HS-27A (cell line): ENCODE measurements at places on chromosomes 11 and 22.

DNA sequence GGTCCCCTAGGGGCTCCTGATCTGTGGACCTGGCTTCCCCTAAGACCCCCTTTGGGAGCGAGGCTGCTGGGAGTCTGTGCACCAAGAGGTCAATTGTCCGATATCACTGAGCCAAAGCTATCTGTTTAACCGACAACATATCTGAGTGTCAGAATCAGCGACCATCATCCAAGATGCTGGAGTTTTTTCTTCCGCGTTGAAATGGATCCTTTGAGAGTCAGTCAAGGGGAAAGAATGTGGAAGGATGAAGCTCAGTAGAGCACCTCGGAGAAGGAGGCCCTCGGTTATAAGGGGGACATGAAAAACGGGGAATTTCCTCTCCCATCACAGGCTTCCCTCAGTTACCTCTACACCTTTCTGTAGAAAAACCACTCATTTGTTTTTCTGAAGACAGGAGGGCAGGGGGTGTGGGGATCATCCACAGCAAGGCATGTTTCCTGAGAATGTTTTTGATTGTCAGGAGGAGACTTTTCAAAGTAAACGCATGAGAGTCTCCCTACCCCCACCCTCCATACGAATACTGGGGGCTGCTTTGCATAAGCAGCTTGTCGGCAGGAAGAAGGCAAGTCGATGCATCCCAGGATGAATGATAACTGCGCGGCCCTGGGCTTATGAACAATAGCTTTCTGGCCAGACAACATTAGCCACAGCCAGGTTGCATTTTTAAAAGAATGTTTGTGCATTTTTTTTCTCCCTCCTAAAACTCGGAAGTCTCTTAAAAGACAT is 37.7 kb upstream of the CCND1 start:
- DNase-seq, result no peak

- no peak for DNase-seq
Measured at GRCh38 chr11:126058105-126058874, 4.4 kb downstream of the CDON start.

DNA sequence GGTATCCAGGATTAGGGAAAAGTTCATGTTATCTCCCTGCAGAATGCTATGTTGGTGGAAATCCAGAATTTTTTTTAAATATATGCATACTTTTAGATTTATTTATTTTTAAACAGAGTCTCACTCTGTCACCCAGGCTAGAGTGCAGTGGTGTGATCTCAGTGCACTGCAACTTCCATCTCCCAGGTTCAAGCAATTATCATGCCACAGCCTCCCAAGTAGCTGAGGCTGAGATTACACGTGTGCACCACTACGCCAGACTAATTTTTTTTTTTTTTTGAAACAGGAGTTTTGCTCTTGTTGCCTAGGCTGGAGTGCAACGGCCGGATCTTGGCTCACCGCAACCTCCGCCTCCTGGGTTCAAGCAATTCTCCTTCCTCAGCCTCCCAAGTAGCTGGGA is 2.6 kb downstream of the PACSIN2 start:
- no peak for DNase-seq

DNA sequence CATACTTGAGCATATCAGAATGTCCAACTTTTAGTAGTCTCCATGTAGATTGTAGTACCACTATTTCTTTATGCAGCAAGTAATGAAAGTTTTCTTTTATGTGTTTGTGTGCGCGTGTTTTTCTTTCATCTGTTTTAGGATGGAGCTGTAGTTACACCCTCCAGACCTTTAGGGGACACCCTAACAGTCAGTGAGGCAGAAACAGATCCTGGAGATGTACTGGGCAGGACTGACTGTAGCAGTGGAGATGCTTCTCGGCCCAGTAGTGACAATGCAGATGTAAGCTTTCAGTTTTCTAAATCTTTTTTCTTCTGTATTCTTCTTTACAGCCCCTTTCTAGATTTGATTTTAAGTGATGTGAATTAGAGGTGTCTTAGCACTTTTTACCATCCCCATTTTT is 79.9 kb upstream of the GRIK4 start:
- no peak for DNase-seq

- DNase-seq, result no peak
Measured at GRCh38 chr22:42368379-42369249, 63.6 kb downstream of the NFAM1 start.
